ENCODE measurements at places on chromosomes 4 and X.

GRCh38 chr4:7963691-7964090, 24.0 kb upstream of the AFAP1 start:
- DNase-seq, result no peak

DNA sequence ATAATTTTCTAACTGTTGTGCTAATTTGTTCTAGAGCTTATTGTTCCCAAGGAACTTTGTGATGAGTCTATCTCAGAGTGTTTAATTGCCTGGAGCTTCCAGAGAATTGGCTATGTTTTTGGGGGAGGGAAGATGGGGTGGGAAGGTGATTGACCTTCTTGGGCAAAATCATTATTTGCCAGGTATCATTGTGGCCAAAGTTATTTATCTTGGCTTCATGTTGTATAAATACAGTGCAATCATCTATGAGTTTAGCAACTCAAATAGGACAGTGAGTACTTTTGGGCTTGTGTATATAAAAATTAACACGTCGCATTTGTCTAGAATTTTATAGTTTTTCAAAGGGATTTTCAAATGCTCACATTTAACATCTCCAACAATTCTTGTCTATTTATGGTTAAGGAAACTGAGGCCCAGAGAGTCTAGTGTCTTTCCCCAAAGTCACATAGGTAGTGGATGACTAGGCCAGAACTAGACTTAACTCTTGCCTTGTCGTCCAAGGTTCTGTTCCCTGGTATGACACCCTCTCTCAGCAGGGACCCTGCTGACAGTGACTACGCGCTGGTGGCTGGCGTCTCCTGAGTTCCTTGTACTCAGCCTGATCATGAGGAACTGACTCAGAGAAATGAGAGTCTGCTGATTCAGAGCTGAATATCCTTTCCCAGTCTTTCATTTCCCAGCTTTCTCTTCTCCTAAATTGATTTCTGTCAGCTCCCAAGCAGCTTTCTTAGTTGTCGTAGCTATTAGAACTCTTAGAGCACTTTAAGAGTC, 27.7 kb downstream of the FNIP2 start:
- no peak for DNase-seq

GRCh38 chrX:149916745-149917392, 12.5 kb upstream of the HSFX4 start:
- DNase-seq, result no peak

- no peak for DNase-seq
Measured at GRCh38 chr4:146957237-146957636, 11.6 kb upstream of the TTC29 start.

DNA sequence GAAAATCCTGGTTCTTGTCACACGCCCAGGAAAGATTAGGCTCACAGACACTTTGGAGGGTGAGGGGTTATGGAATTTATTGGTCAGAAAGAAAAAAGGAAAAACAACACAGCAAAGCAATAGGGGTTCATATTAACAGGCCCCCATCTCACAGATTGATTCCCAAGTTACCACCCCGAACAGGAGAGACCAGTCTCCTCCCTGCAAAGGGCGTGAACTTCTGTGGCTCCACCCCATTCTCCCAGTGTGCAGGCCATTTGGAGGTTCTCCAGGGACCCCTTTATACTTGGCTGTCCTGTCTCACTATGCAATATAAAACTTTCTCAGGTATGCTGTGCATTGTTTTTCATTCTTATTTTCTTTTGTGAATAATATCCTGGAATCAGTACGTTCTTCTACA, 7.4 kb downstream of the FGF2 start:
- DNase-seq, result no peak

DNA sequence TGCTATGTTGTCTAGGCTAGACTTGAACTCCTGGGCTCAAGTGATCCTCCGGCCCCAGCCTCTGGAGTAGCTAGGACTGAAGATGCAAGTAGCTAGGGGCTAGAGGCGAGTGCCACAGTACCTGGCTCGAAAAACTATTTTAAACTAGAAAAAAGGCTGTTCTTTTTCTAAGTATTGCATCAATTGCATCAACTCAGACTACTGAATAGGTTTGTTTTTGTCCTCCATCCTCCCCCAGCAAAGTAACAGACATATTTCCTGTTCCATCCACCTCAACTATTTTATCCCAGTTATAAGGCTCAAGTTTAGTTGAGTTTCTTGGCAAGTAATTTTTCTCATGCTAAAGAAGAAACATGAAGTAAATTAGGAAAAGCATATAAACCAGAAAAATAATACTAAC, 4.1 kb downstream of the SH3RF1 start:
- DNase-seq, result no peak

DNA sequence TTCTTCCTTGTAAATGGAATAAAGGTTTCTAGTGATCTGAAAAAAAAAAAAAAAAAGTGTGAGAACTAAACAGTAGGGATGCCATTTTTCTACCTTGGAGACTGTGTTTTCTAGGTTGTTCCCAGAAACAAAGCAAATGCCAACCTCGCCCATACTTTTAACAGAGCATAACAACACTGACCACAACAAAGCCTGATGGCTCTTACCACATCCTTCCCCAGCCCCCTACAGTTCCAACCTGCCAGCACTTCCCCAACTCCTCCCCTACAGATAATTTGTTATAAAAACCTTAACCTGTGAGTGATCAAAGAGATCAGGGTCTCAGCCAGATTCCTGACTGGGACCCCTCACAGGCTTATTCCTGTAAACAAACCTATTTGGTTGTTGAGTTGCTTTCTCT, 940.0 kb downstream of the SH3BGRL start:
- DNase-seq, result no peak

DNA sequence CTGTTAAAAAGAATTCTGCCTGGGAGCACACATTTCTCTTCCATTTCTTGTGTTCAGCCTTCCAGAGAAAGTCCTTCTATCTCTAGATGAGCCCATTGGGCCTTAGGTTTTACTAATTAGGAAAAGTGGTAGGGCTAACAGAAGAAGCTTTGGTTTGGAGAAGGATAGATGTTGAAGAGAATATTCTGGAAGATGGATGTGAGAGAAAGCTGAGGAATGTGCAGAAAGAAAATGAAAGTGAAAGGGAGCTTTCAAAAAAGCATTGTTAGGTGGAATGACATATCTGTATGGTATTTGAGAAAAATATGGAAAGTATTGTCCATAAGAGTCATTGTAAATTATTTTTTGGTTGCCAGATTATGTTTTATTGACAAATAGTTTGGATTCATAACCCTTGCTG, 474.8 kb upstream of the SLIT2 start:
- no peak for DNase-seq

- DNase-seq, result no peak
Measured at GRCh38 chr4:113604955-113605354, 156.6 kb downstream of the CAMK2D start.

DNA sequence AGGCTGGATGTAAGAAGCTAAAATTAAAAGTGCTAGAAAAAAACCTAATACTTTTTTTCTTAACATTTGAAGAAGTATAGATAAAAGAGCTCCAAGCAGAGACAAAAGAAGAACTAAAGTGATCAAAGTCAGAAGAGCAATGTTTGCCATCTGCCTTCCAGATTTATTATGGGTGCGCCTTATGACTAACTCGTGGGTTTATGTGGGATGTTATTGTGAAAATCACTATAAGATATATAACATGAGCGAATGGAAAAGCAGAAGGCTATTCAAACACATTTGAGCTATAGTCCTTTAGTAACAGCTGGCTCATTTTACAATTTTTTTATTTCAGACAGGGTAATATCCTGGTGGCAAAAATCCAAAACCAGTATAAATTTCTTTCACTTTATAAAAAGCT, 1040.7 kb downstream of the RAPGEF2 start:
- no peak for DNase-seq

GRCh38 chr4:159220353-159220752, 117.5 kb downstream of the RAPGEF2 start:
- no peak for DNase-seq

DNA sequence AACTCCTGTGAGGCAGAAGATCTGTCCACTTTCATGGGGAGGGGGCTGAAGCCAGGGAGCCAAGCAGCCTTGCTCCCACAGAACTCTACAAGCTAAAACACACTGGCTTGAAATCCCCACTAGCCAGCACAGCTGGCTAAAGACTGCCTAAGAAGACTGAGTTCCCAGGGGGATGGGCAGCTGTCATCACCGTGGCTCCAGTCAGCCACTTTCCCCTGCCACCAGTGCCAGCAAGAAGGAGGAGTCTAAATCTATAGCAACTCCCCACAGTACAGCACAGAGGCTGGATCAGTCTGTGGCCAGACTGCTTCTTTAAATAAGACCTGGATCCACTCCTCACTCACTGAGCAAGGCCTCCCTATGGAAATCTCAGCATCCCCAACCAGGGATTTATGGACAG, 308.6 kb downstream of the FAM47B start:
- no peak for DNase-seq

DNA sequence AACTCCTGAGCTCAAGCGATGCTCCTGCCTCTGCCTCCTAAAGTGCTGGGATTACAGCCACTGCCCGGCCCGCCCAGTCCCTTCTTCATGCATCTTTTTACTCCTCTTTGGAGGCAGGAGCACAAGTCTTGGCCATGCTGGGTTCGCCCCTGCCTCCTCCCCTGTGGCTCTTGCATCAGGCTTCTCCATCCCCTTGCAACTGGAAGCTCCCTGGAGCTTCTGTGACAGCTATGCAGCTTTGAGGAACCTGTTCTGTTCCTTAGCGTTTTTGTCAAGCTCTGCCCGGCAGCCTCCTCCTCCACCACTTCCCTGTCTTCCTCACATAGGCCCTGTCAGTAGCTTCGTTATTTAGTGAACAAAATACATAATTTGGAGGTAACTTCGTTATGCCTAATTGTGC, 73.9 kb downstream of the PSAPL1 start:
- DNase-seq, result no peak

GRCh38 chrX:132848296-132848970, 110.0 kb downstream of the HS6ST2 start:
- DNase-seq, result no peak

DNA sequence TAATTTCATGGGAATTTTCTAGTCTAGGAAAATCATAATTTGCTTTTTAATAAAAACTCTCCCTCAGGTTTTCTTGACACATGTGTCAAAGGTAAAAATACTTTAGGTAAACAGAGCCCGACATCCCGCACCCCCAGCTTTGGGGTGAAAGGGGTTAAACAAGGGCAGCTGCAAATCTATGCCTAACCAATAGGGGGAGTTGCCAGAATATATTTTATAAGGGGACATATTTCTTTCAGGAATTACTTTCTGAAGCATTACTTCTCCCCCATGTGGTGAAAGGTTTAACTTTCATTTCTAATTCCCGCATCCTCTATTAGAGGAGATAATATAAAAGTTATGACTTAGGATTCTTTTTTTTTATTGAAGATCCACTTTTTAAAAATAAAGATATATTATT, 53.9 kb upstream of the HEPH start:
- DNase-seq, result no peak

DNA sequence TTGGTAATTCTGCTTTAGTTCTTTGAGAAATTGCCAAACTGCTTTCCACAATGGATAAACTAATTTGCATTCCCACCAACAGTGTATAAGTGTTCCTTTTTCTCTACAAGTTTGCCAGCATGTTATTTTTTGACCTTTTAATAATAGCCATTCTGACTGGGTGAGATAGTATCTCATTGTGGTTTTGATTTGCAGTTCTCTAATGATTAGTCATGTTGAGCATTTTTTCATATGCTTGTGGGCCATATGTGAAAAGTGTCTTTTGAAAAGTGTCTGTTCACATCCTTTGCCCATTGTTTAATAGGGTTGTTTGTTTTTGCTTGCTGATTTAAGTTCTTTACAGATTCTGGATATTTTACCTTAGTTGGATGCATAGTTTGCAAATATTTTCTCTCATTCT, 25.9 kb downstream of the ENPEP start:
- DNase-seq, result no peak

DNA sequence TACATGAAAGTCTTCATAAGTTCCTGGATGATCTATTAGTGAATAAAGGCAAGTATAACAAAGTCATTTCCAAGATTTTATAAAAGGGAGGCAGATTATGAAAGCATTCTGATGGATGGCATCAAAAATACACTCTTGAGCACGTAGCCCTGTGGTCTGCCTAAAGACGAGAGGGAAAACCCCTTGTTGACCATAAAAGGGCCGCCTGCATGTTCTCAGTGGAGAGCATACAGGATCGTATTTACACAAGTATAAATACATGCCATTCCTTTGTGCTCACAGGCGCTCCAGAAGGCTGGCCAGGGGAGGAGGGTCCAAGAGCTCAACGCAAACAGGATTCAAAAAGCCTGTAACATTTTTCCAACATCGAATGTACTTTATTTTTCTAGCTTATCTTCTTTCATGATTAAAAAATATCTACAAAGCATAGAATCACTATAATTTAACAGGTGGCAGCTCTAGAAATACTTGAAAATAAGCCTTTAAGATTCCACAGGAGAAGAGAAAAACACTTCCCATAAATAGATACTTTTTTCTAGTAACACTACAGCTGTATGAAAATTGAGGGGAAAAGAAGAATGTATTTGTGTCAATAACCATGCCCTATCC, 29.6 kb downstream of the PDGFC start:
- DNase-seq, result no peak

- DNase-seq, result no peak
Measured at GRCh38 chrX:153598541-153599191, at the start of gene CCNQ. TSS of gene CCNQ (minus strand) at chrX:153599139. CDS start at chrX:153599073, 66 bp downstream.

Data from stimulated activated CD4-positive, alpha-beta T cell treated with anti-CD3 and anti-CD28 coated beads, Interleukin-12 subunit alpha, Interleukin-12 subunit beta, amount 100 ng/mL, for 24 hours (primary cell).